ENCODE measurements at places on chromosomes 2 and 18.

DNA sequence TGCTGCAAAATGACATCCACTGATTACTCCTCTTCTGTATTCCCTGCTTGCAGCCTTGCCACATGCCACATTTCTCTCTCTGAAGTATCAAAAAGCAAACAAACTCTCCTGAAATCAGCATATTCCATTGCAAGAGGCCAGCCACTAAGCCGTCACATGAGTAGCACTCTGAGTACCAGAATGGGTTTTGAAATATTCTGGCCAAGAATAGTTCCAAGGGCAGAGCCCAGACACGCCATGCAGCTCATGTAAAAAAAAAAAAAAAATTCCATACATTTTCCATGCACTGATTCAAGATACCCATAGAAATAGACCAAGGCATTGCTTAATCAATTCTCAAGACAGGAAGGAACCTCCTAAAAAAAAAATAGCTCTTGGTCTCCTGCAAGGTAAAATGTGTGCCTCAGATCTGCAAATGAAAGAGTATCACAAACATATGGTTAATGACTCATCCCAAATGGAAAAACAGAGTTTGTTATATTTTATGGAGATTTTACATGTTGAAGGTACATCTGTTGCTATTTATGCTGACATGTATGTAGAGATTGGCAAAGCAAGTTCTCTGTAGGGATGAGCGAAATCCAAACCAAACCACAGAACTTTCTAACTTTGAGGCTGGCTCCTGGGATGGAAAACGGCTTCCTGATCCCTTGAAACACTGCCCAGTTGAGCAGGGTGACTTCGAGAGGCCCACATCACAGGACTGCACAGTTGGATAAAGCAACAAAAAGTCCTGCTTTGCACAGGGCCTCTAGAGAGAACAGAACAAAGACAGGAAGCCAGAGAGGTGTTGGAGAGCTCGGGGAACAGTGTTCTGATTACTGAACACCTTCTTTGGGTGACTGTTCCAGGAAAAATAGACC lies 346.2 kb downstream of the ZNF521 start:
- no peak for DNase-seq

- no peak for DNase-seq
Observed at GRCh38 chr2:47899915-47900816, 6.1 kb downstream of the FBXO11 start.

DNA sequence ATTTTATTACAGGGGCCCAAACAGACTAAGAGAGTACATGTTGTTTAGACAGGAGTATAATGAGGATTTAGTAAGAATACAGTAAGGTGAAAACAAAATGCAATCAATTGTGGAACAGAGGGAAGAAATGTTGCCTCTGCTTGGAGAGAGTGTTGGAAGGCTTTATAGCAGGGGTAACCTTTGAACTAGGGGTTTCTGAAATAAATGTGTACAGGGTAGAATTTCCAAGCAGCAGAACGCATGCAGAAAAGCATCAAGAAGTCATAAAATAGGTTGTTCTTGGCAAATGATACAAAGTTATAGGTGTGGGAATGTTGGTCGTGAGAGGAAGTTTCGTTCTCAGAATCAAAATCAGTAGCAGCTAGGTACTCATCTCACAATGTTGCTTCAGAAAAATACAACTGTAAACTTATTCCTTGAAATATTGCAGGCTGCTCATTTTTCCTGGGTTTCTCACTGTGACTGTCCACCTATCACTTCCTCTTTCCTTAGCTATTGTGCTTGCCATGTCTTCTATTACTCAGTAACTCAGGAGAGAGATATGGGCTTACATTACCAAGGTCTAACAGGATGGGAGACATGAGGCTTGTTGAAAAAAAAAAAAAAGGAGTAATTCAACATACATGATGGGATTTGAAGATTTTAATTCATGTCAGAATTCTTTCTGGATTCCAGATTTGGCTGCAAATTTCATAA lies 17.1 kb upstream of the HNMT start:
- DNase-seq, result peak; percentile 22

DNA sequence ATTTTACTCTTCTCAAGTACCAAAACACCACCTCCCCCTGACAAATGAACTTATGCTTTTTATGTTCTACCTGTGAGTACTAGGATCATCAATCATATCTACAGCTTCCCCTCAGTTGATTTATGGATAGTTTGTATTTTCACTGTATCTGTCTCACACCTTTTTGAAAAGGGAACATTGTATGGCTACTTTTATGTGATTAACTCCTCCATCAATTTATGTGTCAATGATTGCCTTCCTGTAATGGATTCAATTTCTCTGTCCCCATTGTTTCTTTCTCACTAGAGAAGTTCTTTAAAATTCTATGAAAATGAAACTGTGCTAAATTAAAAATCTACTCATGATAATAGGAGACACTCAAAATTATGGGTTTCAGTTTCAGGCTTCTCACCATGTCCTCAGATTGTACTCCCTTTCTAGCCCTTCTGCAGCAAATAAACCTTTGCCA lies 935.0 kb downstream of the TRIB2 start:
- no peak for DNase-seq

DNA sequence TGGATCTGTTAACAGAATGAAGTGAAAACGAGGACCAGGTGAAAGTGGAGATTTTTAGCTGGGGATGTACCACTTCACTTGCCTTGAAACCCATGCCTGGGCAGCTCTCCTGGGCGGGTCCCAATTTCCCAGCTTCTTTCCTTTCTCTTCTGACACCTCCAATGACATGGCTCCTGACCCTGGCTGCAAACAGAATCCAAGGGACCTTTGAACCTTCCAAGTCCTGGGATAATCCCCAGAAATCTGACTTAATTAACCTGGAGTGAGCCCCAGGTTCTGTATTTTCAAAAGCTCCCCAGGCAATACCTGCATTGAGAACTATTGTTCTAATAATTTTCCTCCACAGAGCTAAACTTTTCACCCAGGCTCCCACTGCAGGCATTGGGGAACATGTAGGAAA lies 495.9 kb downstream of the CNTNAP5 start:
- DNase-seq, result no peak

DNA sequence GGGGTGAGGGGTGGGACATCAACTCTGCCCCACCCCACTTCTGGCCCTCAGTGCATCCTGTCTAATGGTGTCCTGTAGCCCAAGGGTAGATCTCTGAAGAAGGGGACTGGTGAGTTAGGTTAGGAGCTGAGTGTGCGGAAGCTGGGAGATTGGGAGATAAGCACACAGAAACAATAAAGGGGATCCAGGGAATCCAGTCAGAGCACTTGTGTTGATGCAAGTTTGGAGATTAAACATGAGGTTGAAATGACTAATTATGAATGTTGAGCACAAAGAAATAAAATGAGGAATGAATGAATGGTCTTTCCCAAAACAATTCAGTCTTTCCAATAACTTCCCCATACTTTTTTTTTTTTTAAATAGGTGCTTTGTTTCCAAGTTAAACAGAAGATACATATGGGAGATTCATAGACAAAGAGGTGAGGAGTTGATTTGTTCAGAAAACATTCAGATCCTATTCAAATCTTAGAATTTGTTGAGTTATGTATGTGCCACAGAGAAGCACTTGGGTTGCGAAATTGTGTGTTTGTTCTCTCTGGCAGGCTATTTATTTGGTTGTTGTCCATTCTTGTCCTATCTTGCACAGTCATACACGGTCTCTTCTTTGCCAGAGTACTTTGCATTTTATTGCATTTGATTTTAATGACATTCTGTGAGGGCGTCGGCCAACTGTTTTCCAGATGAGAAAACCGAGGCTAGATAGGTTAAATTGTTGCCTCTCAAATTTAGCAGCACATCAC lies 31.6 kb upstream of the NABP1 start:
- DNase-seq, result no peak

DNA sequence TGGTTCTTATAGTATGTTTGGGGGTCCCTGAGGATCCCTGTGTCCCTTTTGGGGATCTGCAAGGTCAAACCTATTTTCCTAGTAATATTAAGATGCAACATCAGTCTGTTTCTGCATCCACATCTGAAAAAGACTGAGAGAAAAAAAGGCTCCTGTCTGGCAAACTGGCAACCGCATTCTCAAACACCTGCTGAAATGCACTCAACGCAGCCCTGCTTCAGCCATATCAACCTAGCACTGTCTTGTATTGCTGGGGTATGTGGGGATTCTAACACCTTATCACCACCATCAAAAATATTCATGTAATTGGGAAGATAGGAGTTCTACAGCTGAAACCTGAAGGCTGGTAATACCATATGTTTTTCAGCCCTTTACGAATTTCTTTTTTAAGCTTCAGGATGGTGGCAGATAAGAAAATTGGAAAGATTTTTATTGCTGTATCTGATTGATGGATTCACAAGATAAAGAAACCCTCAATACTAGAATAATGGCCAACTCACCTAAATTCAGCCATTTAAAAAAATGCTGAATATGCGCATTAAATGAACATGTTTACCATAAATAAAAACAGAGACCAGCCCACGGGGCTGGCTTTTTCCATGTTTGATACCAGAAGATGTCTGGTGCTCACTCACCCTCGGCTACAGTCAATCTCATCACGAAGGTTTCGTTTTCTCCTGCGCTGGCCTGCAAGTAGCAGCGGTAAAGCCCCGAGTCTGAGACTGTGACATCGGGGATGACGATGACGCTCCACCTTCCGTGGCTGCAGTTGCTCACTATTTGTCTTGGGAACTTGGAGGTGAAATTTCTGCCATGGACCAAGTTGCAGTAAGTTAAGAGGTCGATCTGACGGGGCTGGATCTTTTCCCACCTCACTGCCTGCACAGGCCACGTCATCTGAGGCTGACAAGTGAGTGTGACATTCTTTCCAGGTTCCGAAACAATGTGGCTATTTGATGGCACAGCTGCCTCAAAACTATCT lies 52.3 kb downstream of the CD226 start:
- DNase-seq, result no peak

GRCh38 chr2:171141320-171141719 lies 19.4 kb downstream of the TLK1 start:
- DNase-seq, result peak; percentile 35

DNA sequence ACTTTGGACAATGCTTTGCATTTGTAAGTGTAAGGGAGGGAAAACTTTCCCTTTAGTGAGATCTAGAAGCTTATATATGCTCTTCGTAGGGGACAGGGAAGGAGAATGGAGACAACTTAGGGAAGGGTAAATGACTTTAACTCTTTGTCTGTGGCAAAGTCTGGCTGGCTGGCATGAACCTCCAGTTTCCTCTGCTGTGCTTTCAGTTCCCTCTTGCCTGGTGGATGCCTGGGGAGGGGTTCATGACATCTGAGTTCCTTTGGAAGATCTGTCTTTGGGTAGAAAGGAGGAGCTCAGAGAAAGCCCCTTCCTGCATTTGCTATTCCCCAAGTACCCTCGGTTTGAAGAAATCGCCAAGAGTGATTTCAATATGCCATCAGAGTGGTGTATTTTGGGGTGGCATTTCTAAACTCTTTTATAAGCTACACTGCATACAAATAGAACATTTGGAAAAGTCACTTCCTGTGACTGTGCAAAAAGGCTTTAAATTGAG lies 143.6 kb downstream of the VAPA start:
- DNase-seq, result no peak

GRCh38 chr2:59249441-59250306 lies 1008.5 kb upstream of the FANCL start:
- no peak for DNase-seq

GRCh38 chr2:31474296-31474695 lies 59.8 kb upstream of the XDH start:
- DNase-seq, result no peak

GRCh38 chr2:63861220-63861822 lies 19.6 kb downstream of the UGP2 start:
- peak; percentile 76 for DNase-seq

DNA sequence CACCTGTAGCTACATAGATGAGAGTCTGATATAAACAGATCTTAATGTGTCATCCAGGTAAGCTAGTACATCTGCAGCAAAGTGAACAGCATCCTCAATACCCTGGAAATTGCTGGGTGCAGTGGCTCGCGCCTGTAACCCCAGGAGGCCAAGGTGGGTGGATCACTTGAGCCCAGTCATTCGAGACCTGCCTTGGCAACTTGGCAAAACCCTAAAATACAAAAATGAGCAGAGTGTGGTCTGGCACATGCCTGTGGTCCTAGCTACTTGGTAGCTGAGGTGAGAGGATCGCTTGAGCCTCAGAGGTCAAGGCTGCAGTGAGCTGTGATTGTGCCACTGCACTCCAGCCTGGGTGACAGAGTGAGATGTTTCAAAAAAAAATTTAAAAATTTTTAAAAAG lies 233.9 kb upstream of the SP5 start:
- no peak for DNase-seq

- DNase-seq, result no peak
Observed at GRCh38 chr2:217802266-217802665, 200.5 kb downstream of the TNS1 start.

DNA sequence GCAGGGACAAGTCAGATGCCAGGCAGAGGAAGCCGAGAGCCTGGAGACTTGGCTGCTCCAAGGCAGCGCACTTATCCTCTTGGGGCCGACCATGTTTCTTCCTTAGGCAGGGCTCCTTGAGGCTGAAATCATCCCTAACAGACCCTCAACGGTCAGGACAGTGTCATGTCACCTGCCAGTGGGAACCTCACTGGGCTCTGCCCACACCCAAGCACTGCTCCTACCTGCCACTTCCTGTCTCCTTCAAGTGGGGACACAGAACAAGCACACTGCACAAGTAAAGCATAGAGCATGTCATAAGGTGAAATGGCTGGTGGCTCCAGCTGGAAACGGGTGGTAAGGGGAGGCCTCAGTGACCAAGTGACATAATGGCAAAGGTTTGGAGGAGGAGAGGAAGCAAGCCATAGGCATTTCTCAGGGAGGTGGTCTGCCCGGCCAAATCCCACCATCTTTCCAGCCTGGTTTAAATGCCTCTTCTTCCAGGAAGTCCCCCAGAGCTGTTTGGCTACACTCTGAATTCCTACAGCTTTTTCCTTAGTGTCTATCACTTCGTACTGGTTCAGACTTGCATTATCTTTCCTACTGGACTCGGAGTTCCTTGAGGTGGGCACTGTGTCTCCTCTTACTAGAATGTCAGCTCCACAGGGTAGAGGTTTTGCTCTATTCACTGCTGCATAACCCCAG lies 7.3 kb upstream of the ATOH8 start:
- no peak for DNase-seq

DNA sequence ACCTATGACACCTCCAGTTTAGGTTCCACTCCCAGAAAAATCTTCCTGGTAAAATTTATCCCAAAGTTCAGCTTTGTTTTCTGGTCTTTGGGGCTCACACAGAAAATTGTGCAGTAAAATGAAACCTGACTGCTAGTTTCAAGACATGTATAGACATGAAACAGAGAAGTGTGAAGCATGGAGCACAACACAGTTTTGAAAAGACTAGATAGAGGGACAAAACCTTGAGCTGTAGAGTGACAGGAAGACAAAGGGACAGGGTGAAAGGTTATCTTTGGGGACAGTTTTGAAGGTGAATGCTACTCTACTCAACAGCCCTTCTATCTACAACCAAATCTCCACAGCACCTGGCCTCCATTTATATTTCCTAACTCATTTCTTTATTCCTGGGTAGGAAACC lies 352.6 kb downstream of the RBM43 start:
- DNase-seq, result no peak

GRCh38 chr2:233242231-233242927 lies 9.1 kb upstream of the ATG16L1 start:
- DNase-seq, result peak; percentile 47

DNA sequence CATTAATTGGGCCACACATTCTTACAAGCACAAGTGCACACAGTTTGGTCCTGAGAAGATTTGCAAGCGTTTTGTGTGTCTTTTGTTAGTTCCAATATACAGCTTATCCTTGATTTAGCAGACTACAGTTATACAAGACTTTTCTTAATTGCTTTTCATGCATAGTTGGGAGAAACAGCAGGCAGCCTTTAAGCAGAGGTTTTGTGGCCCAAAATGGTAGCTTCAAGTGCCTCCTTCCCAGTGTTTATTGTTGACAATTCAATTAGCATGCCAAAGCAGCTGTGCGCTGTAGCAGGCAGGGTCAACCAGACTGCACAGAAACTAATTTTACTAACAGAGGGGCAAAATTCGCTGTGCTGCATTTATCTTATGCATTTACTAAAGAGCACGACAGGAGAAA lies 47.5 kb downstream of the FRZB start:
- no peak for DNase-seq
